Lower lobe of right lung (tissue), 2 donors: ENCODE measurements at places on chromosomes 16 and 17. TPM values are rescaled to one million over a fixed set of nuclear protein-coding genes. Genes with fewer than 3 reads are reported as not detected.
A peak's percentile ranks its signal among the peaks of the same experiment; 100 is the strongest.

DNA sequence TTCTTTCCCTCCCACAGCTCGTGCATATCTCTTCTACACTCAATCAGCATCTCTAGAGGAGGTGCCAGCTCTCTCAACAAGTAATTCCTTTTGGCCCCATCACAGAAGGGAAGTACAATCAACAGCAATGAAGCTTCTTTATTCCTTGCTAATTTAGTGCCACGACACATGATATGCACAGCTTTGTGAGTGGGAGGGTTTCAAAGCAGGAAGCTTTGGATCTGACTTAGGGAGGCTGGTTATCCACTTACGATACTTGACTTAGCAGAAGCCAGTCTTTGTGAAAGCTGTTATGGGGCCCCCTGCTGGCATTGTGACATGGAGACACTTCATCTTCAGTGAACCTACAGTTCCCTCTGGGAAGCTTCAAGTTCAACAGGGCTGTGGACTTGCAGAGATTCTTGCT, 81.0 kb downstream of the TMEM100 start:
- DNase-seq, result peak; percentile 68

The MEFV gene
- total RNA-seq, result 13.5 TPM

DNA sequence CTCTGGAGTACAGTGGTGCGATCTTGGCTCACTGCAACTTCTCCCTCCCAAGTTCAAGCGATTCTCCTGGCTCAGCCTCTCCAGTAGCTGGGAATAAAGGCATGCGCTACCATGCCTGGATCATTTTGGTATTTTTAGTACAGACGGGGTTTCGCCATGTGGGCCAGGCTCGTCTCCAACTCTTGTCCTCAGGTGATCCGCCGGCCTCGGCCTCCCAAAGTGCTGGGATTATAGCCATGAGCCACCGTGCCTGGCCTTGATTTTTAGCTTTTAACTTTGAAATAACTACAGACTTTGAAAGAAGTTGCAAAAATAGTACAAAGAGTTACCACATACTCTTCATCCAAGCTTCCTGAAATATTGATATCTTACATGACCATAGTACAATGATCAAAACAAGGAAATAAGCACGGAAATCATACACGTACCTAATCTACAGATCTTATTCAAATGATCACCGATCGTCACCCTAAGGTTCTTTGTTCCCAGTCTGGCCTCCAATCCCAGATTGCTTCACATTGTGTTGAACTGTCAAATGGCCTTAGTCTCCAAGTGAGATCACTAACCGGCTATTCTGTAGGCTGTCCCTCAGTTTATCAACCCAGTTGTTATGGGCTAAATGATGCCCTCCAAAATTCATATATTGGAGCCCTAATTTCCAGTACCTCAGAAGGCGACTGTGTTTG, 18.4 kb downstream of the NPIPA1 start:
- DNase-seq, result no peak

The TMEM101 gene
- 28.4 TPM for total RNA-seq

The CACNA1G gene
- total RNA-seq, result 0.21 TPM

- DNase-seq, result no peak
Observed at GRCh38 chr17:10745231-10745630, 15.4 kb upstream of the TMEM220 start.

DNA sequence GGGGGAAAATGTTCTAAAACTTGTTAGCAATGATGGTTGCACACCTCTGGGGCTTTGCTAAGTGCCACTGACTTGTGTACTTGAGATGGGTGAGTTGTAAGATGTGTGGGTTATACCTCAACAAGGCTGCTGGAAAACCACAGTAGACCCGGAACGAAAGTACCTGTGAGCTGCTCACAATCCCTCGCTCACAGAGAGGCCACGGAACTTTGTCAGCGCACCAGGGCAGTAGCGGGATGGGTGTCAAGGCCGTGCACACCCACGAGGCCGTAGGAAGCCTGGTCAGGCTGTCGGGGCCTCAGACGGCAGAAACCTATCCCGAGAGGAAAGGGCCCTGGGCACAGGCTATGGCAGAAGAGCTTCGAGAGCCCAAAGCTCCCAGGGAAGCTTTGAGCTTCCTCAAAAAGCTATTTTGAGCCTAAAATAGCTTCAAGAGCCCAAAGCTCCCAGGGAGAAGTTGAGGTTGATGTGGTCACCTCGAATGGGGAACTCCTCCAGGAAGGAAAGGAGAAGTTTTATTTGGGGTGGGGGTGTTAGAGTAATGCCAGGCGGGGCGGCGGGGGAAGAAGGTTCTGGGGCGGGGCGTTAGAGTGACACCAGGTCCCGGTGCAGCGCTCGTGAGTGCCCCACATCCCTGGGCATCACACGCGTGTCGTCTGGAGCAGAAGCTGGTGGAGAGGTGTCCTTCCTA, 19.0 kb downstream of the CBFA2T3 start:
- DNase-seq, result peak; percentile 77

DNA sequence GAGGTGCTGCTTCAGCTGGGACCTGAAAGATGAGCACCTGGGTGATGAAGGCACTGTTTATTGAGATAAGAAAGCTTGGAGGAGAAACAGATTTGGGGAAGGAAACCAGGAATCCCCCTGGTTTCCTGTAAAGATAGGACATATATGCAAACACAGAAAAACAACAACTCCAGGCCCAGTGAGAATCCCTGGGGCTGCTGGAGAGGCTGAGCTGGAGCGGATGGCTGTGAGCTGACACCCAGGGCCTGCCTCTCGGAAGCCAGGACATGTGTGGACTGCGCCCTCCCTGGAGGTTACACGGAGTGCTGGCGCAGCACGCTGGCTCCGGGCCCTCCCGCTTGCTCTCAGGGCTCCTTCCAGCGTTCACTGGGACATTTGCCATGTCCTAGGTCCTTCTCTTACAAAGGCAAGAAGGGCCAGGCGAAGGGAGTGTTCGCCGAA, 57.5 kb downstream of the CYB5B start:
- peak; percentile 89 for DNase-seq

DNA sequence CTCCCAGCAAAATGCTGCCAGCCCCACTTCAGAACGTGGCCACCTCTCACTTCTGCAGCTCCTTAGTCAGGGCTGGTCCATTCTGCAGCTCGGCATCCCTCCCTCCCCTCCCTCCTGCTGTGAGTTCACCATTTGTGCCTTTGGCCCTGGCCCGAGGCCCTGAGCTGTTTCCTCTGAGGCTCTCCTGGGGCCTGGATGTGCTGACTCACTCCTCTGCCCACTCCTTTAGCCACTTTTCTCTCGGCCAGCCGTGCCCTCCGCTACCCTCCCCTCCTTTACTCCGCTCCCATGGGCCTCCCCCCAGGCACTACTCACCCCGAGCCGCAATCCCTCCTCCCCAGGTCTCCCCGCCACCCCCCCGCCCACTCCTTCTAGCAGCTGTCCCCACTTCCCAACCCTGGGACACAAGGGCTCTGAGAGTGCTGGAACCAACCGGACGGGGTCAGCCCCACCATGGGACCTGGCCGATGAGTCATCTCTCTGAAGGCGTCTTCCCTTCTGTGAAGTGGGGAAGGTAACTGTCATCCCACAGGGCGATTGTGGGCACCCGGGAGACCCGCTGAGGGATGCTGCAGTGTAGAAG, 11.5 kb downstream of the KCNG4 start:
- DNase-seq, result peak; percentile 58

The RDM1 gene
- total RNA-seq, result not detected

The TMEM235 gene
- total RNA-seq, result not detected

The RUNDC3A gene
- total RNA-seq, result 0.38 TPM

The MAP2K6 gene
- 6.3 TPM for total RNA-seq

- DNase-seq, result no peak
Observed at GRCh38 chr17:49646391-49647255, 31.3 kb downstream of the SPOP start.

- DNase-seq, result no peak
Observed at GRCh38 chr16:53781023-53781605, 77.2 kb downstream of the FTO start.

GRCh38 chr17:80826955-80827645, 164.5 kb upstream of the CHMP6 start:
- no peak for DNase-seq

GRCh38 chr16:10016752-10017151, 165.5 kb downstream of the GRIN2A start:
- DNase-seq, result no peak

The RPL38 gene
- 701 TPM for total RNA-seq

The C1QTNF8 gene
- not detected for total RNA-seq

- no peak for DNase-seq
Observed at GRCh38 chr16:79642652-79643051, 42.1 kb upstream of the MAF start.

DNA sequence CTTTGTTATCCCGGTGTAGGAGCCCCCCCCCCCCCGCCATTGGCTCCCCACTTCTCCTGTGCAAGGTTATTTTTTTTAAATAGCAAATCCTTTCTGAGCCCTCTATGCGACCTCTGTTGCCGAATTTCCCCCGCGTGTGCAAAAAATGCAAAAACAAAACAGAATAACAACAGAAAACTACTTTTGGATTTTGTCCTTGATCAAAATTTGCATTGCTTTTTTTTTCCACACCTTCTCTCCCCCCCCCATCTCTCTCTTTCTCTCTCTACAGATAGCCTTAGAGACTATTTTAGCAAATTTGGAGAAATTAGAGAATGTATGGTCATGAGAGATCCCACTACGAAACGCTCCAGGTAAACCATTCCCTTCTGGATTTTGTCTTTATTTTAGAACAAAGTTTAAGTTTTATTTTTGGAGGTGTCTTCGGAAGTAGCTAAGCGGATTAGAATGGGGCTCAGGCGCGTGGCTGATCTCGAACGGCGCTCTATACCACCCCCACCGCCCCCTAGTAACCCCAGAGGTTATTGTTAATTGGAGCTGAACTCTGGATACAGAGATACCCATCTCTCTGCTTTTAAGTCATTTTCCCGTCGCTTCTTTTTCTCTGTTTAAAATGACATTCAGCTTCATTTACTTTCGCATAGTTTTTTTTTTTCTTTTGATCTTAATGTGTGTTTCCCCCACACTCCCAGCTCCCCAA, 1.0 kb downstream of the MSI2 start:
- no peak for DNase-seq

- DNase-seq, result no peak
Observed at GRCh38 chr17:62824290-62825131, 16.4 kb upstream of the MARCHF10 start.

DNA sequence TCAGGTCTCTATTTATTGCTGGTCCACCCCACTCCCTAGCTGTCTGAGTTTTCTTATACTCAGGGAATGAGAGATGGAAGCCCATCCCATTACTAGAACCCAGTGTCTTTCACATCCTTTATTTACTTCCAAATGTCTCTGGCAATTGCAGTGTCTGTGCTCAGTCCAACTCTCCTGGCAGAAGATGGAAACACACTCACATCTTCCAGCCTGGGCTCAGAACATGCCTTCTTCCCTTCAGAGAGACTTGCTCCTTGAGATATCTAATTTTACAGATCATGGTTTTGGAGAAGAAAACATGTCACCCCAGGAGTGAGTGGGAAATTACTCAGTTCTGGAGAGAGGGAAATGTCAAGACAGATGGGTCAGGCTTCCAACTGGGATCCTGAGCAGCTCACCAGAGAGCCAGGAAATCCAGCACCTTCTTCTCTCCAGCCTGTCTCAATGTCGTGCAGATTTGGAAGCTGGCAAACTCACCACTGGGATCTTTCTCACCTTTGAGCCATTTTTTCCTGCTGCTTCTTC, 494.4 kb downstream of the HS3ST4 start:
- DNase-seq, result no peak

The EFNB3 gene
- total RNA-seq, result 1.6 TPM

- no peak for DNase-seq
Observed at GRCh38 chr17:43026595-43026994, 1.6 kb downstream of the RND2 start.

The SLC13A2 gene
- total RNA-seq, result not detected

DNA sequence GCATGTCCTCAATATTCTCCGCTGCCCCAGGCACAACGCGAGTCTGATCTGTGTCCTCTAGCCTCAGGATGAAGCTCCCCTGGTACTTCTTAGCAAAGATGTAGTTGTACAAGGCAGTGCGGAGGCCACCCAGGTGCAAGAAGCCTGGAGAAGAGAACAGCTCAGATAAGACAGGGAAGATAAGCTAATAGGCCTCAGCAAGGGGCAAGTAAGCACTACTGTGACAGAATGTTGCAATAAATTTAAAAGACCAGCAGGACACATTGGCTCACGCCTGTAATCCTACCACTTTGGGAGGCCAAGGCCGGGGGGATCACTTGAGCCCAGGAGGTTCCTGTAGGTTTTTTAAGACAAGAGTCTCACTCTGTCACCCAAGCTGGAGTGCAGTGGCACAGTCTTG, 5.0 kb downstream of the EARS2 start:
- peak; percentile 12 for DNase-seq

GRCh38 chr17:8283356-8283755, 5.1 kb upstream of the RANGRF start:
- no peak for DNase-seq

The CCT6B gene
- 1.5 TPM for total RNA-seq

- DNase-seq, result no peak
Observed at GRCh38 chr16:3696425-3697218, 20.7 kb downstream of the TRAP1 start.

DNA sequence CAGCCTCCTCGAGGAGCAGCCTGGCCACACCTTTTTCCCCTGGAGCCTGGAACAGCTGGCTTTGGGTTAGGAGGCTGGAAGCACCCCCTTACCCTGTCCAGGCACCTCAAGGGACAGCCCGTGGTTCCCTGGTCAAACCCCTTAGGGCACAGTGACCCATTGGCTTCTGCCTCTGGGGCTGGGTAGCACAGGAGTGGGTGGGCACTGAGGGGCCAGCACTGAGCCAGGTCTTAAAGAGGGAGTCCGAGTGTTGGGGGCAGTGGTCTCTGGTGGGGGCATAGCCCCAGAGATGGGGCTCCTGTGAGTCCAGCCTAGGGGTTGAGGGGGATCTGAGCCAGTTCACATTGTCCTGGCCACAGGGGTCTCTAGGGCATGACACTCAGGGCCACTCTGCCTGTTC, 15.4 kb downstream of the OTOP3 start:
- DNase-seq, result no peak

DNA sequence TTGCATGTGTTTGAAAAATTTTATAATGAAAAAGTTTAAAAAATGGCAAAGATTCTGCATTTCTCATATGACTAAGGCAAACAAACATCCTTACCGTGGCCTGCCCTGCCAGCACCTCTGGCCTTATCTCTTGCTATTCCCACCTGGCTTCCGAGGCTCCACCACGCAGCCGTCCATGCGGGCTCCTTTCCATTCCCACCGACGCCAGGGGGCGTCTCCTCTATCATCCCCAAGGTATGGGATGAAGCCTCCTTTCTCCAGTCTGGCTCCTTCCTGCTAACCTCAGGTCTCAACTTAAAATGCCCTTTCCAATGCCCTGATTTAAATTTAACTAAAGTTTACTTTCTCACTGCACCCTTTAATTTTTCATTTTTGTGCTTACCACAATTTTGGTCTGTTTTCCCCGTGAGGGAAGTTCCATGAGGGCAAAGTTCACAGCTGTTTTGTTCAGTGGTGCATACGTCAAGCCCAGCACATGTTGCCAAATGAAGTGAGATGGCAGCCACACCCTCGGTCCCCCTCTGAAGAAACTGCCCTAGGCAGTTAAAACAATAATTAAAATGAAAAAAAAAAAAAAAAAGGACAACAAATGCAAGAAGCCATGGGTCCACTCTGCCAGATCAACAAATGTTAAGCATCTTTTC, 13.3 kb upstream of the SDK2 start:
- peak; percentile 74 for DNase-seq

GRCh38 chr16:76193906-76194615, 83.1 kb upstream of the CNTNAP4 start:
- DNase-seq, result no peak

- DNase-seq, result peak; percentile 79
Observed at GRCh38 chr16:81616321-81617020, 162.6 kb upstream of the PLCG2 start.

The KRTAP2-1 gene
- not detected for total RNA-seq

GRCh38 chr16:72469932-72470331, 298.0 kb upstream of the PMFBP1 start:
- no peak for DNase-seq

GRCh38 chr16:66961065-66961744, at the start of gene CES3:
TSS of gene CES3 (plus strand) at chr16:66961266. CDS start at chr16:66961308, 42 bp downstream.
- DNase-seq, result peak; percentile 81
